NCI-H524 (cell line): ENCODE measurements at places on chromosomes 4 and X.

- DNase-seq, result no peak
Observed at GRCh38 chr4:114137984-114138383, 158.5 kb upstream of the ARSJ start.

DNA sequence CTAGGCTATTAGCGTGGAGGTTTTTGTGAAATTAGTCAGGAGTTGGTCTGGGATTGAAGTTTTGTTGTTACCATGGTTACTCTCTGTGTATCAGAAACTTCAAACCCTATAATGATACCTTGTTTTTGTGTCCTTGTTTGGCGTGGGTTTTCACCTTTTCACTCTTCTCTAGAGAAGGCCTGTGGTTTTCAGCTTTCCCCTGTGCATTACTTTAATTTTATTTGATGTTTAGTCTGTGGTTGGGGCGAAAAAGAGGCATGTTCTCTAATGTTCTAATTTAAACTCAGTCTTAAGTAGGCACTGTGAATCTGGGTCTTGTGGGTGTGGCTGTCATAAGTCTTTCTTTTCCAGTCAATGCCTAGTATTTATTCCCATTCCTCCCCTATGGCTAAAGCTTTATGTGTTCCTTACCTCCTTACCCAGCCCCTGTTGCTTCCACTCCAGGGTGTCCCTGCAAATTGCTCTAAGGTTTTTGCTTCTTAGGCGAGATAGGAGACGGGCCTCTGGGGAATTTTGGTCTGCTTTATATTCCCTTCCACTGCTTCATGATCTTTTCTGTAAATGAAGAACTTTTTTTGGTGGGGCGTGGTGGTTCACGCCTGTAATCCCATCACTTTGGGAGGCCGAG lies 326.3 kb upstream of the ZCCHC13 start:
- no peak for DNase-seq

DNA sequence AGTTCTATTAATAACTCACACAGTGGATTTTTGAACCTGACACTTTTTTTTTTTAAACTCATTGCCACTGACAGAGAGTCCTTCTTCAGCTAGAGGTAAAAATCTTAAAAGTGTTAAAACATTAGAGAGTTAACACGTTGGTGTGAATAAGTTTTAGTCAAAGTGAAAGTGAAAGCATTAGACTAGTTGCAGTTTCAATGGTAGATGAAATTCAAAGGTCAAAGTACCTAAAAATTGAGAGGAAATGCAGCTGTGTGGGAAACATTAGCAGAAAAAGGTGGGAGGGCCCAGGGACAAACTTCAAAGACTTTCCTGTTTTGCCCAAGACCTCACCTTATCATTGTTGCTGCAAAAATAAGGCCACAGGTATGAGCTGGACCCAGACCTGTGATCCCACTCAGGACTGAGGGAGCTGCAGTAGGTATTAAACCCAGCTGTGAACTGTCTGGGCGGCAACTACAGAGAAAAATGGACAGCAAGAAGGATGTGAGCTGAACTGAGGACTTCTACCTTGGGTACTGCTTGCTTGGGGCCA lies 17.6 kb upstream of the GABRA4 start:
- DNase-seq, result no peak

- DNase-seq, result no peak
Observed at GRCh38 chr4:43047058-43047457, 154.5 kb downstream of the GRXCR1 start.

DNA sequence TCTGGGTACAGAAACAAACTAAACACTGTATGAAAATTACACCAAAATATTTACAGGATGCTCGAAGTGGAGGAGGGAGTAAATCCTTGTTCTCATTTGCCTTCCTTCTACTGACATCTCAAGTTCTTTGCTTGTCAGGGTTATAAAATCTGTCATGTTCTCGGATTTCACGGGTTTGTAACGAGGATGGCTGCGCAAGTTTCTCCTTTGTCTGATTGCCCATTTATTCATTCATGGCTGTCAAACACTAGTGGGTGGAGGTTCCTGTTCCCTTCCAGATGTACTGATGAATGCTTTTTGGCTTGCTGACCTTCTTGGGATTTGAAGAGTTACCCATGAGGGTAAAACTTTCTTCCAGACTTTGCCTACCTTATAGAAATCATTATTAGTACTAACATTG lies 206.9 kb downstream of the SPCS3 start:
- DNase-seq, result no peak

GRCh38 chr4:55517526-55518229 lies 29.0 kb downstream of the CLOCK start:
- DNase-seq, result no peak

DNA sequence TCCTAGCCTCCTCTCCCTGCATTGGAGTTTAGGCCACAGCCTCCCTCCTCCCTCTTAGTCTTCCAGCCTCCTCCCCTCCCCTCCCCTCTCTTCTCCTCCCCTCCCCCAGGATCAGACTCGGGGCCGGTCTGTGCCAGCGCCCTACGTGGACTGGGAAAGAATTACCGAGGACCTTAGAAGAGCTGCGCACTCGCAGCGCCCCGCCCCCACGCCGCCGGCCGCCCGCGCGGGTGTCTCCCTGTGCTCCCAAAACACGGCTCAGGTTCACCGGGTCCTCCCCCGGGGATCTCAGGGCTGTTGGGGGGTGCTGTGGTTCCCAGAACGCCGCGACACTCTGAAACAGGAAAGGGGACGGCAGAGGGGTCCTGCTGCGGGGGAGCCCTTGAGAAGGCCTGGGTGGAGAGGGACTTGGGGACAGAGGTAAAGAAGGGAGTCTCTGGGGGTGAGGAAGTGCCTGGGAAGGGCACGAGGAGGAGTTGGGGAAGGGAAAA lies 122.3 kb upstream of the TBL1X start:
- DNase-seq, result peak; percentile 52

DNA sequence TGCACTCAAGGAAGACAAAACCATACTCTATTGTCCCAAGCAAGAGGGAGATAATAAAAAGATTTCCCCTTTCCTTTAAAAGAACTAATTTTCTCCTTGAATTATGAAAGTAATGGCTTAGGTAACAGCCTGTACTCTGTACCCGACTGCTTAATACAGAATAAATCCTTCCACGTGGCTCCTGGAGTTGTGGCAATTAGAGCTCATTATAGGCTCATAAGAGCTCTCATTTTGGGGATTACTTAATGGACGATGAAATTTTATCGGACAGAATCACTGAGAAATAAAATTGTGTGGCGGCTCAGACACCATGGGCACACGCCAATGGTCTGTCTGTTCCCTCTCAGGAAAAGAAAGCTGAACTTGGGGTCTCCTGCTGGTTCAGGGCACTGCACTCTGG lies 2.8 kb upstream of the GSX2 start:
- DNase-seq, result peak; percentile 28

DNA sequence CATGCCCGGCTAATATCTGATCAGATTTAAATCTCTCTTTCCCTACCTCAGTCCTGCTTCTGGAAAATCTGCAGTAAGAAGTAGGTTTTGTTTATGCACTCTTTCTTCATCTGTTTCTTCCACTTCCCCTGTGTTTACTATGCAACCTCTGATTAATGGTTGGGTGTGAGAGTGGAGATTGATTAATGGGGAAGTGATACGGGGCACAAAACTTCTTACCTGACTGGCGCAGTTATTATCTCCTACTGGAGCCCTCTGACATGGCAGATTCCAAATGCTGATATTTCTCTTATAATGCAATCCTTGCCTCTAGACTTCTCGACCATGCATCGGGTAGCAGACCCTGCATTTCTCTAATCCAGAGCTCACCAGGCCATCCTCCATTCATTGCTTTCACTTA lies 60.2 kb upstream of the HPGD start:
- no peak for DNase-seq

DNA sequence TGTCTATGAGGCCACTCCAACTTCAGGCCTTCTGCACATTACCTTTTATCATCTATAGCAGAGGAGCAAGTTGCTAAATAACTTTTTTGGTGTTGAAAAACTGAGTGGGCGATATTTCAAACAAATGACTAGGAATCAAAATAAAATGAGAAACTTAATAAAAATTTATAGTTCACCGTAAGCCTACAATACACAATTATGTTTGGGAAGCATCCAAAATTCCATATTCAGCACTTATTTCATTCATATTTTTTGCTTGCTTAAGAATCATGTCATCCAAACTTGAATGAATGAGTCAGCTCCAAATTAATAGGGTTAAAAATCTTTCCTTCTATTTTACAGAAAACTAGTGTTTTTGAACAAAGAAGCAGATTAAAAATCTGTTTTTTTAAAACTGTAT lies 119.1 kb downstream of the SH3RF1 start:
- no peak for DNase-seq

DNA sequence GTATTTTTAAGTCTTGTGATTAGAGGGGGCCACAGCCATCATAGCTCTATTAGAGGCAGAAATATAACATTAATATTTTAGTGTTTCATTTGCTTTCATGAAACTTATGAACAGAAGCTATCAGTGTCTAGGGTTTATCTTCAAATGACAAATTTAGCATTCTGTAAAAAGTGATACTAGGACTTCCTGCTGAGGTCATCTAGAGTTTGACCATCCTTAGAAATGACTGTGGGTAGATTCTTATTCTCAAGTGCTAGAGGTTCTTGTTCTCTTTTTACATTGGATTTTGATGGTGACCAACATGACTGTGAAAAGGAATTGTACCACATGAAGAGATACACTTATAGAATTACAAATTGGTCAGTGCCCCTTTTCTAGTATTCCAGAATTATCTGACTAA lies 568.6 kb downstream of the RPA4 start:
- DNase-seq, result no peak

DNA sequence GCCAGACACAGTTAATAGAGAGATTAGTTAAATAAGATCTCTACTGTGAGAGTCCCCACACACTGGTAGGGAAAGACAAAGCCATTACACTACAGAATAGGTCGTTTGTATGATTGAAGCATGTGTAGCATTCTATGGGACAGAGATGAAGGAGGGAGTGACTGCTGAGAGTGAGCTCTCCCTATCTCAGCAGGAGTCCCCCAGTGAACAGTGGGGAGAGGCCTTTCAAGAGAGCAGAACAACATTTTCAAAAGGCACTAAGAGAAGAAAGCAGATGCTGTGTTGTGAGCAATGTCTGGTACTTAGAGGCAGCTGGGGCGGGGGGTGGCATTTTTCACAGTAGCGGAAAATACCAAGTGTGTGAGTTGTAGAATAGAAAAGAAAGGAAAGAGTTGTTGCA lies 413.6 kb downstream of the AFF2 start:
- DNase-seq, result peak; percentile 10

GRCh38 chr4:73718375-73719373 lies 21.7 kb upstream of the CXCL8 start:
- DNase-seq, result no peak
